ENCODE measurements at places on chromosomes 3 and 15.

DNA sequence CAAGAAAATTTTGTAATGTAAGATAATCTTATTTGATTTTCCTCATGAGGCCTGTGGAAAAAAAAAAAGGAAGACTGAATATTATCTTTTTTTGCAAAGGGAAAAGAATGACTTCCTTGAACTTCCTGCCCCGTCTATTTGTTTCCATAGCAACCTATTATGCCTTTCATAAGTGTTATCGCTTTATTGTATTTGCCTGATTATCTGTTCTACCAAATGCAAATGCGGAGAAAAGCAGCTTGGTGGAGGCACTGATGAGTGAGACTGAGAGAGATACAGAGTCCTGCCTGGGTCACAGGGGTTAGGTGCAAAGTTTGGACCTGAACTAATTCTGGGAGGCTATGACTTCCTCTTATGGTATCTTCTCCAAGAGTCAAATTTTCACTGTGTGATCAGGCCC is 334.0 kb upstream of the KCNMB2 start:
- no peak overlapping the region for H3K4me3 ChIP-seq
- H3K36me3 ChIP-seq = no peaks in the 10 kb centered on the region
- no peaks in the 10 kb centered on the region for H3K27me3 ChIP-seq
- no peak for DNase-seq
- peaks cover 9% of the 10 kb centered on the region for H3K4me1 ChIP-seq
- H3K27ac ChIP-seq = no peak overlapping the region

- H3K4me1 ChIP-seq = no peaks in the 10 kb centered on the region
- no peaks in the 10 kb centered on the region for H3K27me3 ChIP-seq
- H3K27ac ChIP-seq = no peak overlapping the region
- no peak overlapping the region for H3K4me3 ChIP-seq
- no peaks in the 10 kb centered on the region for H3K36me3 ChIP-seq
Observed at GRCh38 chr3:163644172-163644571, 1434.1 kb downstream of the SI start.

DNA sequence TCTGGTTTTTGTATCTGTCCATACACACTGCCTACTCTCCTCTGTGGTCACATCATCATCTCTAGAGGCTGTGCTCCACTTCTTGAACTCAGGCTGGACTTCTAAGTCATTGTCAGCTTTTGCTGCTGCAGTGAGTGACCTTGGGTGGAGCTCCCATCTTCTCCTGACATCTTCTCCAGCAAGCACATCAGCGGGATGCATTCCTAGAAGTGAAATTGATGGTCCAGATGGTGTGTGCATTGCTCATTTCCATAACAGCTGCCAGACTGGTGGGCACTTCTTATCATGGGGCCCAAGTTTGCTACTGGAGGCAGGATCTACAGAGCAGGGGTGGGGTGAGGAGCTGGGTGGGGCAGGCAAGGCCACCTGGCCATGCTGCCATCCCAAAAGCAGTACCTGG is 109.9 kb downstream of the DNAJB8 start:
- H3K4me3 ChIP-seq = no peak overlapping the region
- DNase-seq = peak; percentile 9
- H3K36me3 ChIP-seq = no peaks in the 10 kb centered on the region
- no peaks in the 10 kb centered on the region for H3K27me3 ChIP-seq
- no peak overlapping the region for H3K27ac ChIP-seq
- H3K4me1 ChIP-seq = peaks cover 25% of the 10 kb centered on the region

DNA sequence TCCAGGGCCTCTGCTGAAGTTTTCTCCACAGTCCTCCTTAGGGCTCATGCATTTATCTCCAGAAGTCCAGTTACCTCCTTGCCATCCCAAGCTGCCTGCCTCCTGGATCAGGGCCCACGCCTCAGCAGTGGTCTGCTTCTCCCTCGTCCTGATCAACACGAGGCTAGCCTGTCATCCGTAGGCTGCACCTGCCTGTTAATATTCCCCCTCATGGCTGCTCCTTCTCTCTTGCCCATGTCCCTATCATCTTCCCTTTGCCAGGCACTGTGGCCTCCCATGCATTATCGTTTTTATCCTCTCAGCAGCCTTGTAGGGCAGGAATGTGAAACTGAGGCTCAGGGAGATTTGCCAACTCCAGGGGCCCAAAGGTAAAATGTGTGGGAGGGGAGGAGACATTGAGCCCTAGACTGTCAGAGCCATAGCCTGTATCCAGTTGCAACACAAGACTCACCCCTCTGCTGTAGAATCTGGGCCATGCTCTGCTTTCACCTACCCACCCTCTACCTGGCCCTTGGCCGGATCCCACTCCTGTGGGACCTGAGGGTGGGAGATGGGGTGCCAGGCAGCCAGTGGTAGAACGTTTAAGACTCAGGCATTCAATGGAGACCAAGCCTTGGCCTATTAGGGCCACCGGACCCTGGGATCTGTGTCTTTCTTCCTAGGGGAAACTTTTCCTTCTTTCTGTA is 4.6 kb downstream of the GRM2 start:
- H3K36me3 ChIP-seq = no peaks in the 10 kb centered on the region
- no peaks in the 10 kb centered on the region for H3K27me3 ChIP-seq
- H3K4me1 ChIP-seq = no peaks in the 10 kb centered on the region
- DNase-seq = no peak

Data from sigmoid colon (tissue), 7 donors.